Fibroblast of pulmonary artery (primary cell): ENCODE measurements at places on chromosomes 12 and 14.
A peak's percentile ranks its signal among the peaks of the same experiment; 100 is the strongest.

DNA sequence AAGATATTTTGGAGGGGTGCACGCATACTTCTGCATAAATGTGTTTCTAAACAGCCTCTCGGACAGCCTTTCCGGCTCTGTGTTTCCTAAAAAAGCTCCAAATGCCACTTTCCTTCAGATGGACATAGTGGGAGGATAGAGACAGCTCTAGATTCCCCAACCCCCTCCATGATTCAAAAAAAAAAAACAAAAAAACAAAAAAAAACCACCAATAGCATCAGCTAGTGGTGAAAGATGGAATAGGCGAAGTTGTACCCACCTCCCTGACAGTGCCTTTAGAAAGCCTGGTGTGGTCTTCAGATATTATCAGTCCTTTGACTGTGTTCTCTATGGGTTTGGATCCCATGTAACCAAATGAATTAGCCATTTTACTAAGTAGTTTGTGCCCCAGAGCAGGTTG lies 94.1 kb downstream of the PHETA1 start:
- no peak for DNase-seq

DNA sequence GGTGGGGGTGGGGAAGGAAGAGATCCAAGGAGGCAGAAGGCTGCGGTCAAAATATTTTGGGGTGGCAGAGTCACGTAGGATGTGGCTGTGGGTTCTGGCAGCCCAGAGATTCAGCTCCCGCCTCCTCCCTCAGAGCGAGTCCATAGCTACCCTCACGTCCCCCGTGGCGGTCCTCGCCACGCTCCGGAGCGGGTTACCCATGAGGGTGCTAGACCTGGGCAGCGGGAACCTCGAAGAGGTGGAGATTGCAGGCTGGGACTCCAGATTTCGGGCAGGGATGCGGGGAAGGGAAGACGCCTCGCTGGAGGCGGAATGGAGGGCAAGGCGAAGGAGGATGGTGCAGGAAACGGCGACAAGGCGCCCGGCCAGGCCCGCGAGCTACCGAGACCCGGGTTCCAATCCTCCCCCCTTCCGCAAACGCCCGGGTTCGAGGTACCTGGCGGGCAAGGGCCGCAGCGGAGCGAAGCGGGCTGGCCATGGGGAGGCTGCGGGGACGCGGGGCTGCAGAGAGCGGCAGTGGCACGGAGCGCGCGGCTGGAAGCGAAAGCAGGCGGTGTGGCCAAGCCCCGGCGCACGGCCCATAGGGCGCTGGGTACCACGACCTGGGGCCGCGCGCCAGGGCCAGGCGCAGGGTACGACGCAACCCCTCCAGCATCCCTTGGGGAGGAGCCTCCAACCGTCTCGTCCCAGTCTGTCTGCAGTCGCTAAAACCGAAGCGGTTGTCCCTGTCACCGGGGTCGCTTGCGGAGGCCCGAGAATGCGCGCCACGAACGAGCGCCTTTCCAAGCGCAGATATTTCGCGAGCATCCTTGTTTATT lies 46.2 kb downstream of the BCAT1 start:
- no peak for DNase-seq

- no peak for DNase-seq
Measured at GRCh38 chr14:93276031-93276716, 56.7 kb downstream of the BTBD7 start.

GRCh38 chr14:96894966-96895365 lies 97.8 kb downstream of the VRK1 start:
- peak; percentile 4 for DNase-seq

DNA sequence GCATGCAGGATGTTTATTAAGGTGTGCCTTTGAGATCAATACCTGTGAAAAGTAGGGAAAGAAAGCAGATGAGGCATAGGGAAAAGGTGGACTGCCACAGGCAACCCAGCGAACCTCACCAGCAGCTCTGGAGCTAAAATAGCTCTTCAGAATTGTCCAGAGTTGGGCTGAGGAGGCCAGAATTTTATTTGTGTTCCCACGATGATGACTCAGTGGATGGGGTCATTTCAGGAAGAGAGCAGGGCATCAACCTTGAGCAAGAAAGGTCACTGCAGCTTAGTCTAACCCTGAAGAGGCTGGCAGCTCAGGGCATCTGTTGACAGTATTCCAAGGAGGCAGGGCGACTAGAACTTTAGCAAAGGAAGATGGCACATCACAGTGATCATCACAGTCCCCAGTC lies 696.1 kb downstream of the DIO2 start:
- no peak for DNase-seq

DNA sequence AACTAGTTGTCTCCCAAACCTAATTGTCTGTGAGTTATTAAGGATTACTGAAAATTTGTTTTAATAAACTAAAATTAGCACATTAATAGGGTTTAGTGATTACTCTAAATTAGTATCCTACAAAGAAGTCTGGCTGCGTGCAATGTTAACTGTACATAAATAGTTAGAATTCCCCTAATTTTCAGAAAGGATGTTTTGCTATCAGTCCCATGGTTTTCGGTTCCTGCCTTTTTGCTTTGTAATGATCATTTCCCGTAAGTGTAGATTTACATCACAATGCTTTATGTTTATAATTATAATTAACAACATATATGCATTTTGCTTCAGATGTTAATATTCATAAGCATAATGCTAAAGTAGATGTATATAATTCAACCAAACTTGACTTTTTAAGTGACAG lies 19.8 kb upstream of the LYZ start:
- no peak for DNase-seq

GRCh38 chr12:57459750-57460467 lies at the start of gene GLI1:
GLI1 (plus strand) TSS chr12:57459785; CDS start chr12:57463692, 3,907 bp downstream.
- peak; percentile 33 for DNase-seq
